Activated T-helper 1 cell treated with Interleukin-2 at 50 U/mL for 16 hours (primary cell): ENCODE measurements at places on chromosomes 5 and 9.
A peak's percentile ranks its signal among the peaks of the same experiment; 100 is the strongest.

- no peak for DNase-seq
Measured at GRCh38 chr9:116504081-116504480, 183.0 kb upstream of the TRIM32 start.

GRCh38 chr9:116691607-116692006, 4.5 kb downstream of the TRIM32 start:
- DNase-seq = no peak

GRCh38 chr9:1009101-1009707, 32.7 kb downstream of the DMRT3 start:
- DNase-seq = peak; percentile 26

DNA sequence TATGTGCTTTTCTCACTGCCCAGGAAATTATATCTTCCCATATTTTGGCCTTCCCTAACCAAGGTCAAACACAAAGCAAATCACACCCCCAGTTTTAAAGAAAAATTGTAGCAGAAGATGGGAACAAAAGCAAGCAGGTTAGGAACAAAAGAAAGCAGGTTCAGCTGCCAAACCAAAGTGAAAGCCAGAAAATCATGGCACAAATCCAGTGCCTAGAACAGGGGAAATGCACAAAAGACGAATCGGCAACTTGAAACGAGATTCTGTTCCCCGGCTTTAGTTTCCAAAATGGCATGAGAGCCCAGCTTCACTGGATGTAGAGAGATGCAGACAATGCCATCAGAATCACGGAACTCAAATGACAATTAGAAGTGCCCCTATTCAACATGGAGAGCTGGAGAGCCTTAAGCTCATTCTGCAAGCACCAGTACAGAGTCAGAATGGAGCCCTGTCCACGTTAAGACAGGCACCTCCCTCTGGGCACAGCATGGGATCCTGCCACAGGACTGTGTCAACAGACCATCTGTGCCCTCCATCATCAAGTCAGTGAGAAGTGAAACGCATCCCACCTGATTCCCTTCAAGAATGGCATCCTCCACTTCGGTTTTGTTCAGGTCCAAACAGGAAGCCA, 13.8 kb downstream of the DNAH5 start:
- DNase-seq = no peak

- no peak for DNase-seq
Measured at GRCh38 chr5:163338-163620, 28.0 kb upstream of the LRRC14B start.

DNA sequence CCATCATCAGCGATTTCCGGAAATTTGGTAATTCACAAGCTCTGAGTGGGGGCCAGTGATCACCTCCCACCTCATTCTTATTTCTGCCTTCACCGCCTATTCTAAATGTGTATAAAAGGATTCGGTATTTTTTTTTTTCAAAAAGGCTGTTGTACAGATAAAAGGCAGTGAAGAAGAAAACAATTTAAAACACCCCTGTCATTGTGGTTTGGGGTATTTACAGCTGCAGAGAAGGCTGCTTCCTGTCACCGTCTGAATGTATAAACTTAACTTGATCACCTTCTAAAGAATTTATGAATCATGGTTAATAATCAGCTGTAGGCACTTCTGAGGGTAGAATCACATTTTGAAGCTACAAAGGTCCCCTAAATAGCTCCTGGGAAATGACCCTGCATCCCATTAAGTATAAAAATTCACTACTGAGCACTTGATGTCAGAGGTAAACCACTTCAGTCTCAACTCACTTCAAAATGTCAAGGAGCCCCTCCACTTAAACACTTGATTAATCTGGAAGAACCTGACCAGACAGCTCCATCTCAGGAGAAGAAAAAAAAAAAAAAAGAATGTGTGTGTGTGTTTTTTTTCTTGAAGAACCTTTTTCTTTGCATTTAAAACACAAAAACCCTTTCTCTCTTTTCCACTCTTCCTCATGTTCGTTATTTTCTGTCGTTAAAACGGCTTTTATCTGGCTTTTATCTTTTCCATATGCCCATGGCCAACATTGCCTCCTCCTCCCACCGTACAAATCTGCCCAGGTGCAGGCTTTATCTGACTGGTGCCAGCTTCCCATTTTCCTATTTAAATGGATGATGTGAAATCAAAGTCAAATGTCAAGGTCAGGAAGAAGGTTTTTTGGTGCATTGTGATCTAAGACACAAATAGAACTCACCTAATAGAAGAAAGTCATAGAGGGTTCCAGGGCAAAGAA, 291.2 kb downstream of the IRX1 start:
- no peak for DNase-seq

- DNase-seq = no peak
Measured at GRCh38 chr9:129762985-129763926, 10.4 kb upstream of the PTGES start.

- DNase-seq = no peak
Measured at GRCh38 chr5:86623785-86624483, 6.2 kb downstream of the COX7C start.

DNA sequence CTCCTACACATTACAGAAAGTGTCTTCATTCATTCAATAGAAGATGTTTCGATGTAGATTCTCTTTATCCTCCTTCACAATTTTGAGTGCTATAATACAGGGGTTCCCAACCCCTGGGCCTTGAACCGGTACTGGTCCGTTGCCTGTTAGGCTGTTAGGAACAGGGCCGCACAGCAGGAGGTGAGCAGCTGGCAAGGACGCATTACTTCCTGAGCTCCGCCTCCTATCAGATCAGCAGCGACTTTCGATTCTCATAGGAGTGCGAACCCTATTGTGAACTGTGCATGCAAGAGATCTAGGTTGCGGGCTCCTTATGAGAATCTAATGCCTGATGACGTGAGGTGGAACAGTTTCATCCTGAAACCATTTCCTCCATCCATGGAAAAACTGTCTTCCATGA, 153.0 kb upstream of the SMC2 start:
- DNase-seq = no peak

DNA sequence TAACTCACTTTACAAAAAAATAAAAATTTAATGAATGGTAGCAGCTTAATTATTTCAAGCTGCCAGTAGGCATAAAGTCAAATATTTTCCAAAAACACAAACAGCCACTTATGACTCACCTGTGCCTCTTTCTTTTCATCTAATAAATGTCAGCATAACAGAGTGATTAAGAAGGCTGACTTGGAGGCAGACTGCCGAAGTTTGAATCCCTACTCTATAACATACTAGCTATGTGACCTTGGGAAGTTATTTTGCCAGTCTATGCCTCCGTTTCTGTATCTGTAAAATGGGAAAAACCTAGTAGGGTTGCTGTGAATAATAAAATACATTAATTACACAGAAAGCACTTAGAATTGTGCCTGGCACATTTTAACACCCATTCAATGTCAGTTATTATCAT, 33.8 kb downstream of the FANCC start:
- no peak for DNase-seq

GRCh38 chr9:17761984-17762676, 183.3 kb downstream of the SH3GL2 start:
- no peak for DNase-seq

DNA sequence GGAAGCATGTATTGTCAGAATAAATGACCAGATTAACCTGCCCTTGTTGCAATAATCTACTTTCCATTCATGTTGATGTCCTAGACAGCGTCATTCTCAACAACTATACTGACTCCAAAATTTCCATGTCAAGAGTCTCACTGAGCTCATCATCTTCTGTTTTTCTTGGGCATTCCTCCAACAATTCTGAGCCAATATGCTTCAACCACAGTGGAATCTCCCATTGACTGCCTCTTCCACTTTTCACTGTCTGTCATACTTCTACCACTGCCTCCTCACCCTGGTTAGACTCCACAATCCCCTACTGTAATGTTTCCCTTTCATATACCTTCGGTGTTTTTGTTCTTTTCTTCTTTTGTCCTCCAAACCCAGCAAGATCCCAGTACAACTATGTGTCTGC, 162.8 kb downstream of the TLE1 start:
- DNase-seq = no peak

- DNase-seq = no peak
Measured at GRCh38 chr9:77005216-77005615, 14.2 kb upstream of the FOXB2 start.

DNA sequence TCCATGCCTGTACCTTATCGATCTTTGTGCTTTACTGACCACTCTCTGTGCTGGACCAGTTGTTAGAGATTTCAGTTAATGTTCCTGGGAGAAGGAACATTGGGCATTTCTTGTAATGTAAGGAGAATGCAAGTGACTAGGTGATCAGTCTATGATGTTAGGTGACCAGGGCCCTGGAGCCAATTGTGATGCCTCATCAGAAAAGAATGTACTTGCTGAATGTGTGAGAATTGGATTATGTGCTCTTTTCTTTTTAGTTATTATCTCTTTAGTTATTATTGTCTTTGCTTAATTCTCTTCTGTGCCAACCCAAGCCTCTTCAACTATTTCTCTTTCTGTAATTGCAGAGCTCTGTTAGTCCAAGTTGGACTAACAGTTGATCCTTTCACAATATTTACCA, 92.9 kb downstream of the LRRC70 start:
- DNase-seq = no peak

DNA sequence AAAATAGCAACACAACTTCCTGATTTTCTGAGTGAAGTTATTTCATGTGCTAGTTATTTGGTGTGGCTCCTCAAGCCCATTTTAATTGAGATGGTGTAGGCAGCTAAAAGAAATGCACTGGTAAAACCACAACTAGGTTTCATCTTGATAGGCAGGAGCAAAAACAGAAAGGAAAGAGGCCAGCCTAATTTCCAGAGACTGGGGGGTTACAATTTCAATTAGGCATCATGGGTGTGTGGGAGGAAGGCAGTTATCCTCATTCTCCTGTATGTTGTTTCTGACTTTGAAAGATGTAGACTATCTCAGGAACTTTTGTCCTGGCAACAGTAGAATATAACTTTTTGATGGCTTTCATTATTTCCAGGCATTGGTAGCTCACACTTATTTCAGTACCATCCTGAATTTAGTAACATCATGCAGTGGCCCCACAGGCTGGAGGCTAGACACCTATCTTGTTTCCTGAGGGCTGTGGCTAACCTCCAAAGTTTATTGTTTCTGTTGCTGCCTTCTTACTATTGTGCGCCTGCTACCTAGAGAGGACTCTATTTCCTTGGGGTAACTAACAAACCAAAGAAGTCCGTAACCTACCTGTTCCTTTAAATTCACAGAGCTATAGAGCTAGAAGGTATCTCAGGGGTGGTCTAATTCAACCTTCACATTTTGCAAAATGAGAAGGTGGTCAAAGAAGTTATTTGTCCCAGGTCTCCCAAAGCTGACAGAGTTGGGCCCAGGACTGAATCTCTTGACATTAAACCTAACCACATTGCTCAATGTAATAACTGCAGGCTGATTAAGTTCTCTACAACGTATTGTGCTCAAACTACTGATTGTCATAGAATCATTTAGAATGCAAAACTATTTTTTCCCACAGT, 42.4 kb downstream of the FYB1 start:
- DNase-seq = no peak

- DNase-seq = no peak
Measured at GRCh38 chr9:133927041-133927440, 65.1 kb downstream of the VAV2 start.

GRCh38 chr5:398475-399295, 44.3 kb upstream of the EXOC3 start:
- DNase-seq = no peak

GRCh38 chr5:35819026-35819425, 37.7 kb upstream of the IL7R start:
- no peak for DNase-seq

DNA sequence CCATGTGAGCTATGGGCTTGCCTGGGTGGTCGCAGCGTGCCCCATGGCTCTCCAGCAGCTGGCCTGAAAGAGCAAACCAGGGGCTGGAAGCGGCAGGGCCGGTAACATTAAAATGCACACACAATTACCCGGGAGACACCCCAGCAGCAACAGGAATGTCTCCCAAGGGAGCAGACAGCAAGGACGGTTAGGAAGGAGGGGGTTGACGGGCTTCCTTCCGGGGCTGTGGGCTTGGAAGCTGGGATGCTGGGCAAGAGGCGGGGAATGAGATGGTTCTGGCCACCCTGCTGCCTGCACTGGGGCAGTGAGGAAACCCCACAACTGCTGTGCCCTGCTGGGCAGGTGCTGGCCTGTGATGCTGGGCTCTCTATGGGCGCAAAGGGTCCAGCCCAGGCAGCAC, 71.8 kb upstream of the ADAMTS2 start:
- DNase-seq = no peak

DNA sequence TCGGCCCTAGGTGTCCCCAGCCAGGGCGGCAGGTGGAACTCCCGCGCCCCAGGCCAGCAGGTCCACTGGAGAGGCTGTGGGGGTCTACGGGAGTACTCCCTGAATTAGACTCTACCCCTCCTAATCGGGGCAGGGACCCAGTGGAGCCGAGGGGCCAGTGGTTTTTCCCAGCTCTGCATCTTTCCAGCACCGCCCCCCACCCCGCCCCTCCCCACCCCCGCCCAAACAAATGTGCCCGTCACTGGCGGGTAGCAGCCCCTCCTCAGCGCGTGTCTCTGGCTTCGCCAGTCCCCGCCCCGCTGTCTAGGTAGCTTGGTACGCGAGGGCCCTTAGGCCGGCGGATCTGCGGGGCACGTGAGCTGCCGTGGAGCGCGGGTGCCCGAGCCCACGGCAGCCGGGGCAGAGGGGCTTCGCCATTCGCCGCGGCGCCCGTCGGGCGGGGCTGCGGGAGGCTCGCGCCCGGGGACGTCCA, 7.0 kb downstream of the UNC5A start:
- DNase-seq = no peak

DNA sequence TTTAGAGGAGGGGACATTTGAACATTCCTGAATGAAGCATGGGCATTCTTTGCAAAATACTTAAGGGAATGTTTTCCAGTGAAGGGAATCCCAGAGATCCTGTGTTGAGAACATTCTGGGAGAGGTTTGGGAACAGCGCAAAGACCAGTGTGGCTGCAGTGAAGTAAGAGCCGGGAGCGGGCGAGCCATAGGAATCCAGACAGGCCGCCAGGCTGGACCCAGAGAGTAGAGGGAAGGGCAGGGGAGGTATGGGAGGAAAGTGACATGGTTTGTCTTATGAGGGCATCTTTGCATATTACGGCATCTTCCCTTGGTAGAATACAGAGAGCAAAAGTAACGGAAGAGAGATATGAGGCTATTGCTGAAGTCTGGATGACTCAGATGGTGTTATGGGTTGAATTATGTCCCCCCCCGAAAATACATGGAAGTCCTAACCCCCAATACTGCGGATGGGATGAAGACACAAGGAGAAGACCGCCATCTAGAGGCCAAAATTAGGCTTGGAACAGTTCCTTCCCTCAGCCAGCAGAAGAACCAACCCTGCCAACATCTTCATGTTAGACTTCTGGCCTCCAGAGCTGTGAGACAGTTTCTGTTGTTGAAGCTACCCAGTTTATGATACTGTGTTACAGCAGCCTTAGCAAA, 268.2 kb downstream of the MAST4 start:
- DNase-seq = no peak

DNA sequence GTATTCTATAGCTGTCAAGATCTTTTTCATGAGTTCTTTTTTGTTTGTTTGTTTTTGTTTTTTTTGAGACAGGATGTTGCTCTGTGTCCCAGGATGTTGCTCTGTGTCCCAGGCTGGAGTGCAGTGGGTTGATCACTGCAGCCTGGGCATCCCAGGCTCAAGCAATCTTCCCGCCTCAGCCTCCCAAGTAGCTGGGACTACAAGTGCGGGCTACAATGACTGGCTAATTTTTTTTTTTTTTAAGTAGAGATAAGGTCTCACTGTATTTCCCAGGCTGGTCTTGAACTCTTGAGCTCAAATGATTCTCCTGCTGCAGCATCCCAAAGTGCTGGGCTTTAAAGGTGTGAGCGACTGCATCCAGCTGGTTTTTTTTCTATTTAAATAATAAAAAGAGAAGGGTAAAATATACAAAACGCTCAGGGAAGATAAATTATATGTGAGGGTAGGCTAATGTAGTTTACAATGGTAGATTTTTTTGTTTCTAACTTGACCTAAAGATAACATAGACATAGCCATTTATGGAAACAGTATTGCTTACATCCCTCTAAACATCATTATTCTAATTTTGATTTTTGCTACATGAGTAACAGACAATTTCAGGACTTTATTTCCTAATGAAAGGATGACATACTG, 21.9 kb downstream of the ERBIN start:
- no peak for DNase-seq
